HL-60 (cell line): ENCODE measurements at places on chromosomes 11 and 22.

GRCh38 chr11:123286255-123286654 lies 91.2 kb upstream of the CLMP start:
- DNase-seq = no peak

- DNase-seq = peak; percentile 18
Observed at GRCh38 chr11:26276798-26277424, 55.0 kb upstream of the ANO3 start.

DNA sequence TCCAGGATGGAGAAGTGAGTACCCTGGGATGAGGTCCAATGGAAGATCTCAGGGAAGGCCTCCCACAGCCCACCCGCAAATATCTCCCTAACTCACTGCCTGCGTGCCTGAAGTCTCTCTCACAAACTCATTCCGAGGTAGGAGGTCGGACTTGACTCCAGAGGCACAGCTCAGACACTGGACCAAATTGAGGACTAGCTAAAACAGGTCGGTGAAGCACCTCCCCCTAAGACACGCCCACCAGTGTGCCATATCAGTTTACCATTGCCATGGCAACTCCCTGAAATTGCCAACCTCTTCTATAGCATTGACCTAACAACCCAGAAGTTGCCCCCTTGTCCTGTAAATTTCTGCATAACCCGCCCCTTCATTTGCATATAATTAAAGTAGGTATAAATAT lies 17.5 kb downstream of the RPL3 start:
- no peak for DNase-seq

GRCh38 chr11:81237139-81237538 lies 1496.5 kb downstream of the FAM181B start:
- peak; percentile 7 for DNase-seq

DNA sequence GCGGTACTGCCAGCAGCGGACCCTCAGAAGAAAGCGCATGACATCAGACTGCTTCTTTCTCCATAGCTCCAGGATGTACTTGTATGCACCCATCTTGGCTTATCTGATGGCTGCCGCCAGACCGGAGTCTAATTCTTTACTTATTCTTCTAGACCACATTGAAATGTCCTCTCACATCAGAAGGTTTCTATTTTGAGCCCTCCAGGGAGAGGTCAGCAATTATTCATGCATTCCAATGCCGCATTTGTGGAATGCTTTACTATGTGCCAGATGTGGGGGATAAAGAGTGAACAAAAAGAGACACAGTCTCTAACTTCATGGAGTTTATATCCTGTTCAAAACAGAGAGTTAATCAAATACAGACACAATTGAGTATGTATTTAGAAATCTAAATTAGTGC lies 230.1 kb downstream of the MIAT start:
- no peak for DNase-seq

GRCh38 chr11:11230802-11231562 lies 122.1 kb downstream of the CSNK2A3 start:
- DNase-seq = no peak

DNA sequence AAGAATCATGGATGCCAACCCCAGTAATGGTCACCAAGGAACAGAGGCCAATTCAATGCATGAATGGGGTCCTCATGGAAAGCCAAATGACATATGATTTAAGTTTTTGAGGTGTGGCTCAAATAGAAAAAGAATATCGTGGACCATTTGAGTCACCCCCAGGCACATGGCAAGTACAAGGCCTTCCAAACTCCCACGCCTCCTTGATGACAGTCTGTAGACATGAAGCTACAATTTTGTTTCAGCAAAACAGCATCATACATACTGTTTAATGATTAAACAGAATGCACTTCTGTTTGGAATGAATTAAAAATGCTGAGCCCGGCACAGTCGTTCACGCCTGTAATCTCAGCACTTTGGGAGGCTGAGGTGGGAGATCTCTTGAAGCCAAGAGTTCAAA lies 7.4 kb downstream of the FADD start:
- DNase-seq = no peak

GRCh38 chr11:44885919-44886789 lies 64.5 kb downstream of the TP53I11 start:
- no peak for DNase-seq

- no peak for DNase-seq
Observed at GRCh38 chr11:111334532-111335502, 36.5 kb downstream of the POU2AF3 start.

- DNase-seq = no peak
Observed at GRCh38 chr11:111559800-111560464, 19.4 kb downstream of the LAYN start.
